GM12892 (cell line): ENCODE measurements at places on chromosomes 11 and 22.

- peak; percentile 83 for DNase-seq
These were observed 317.8 kb downstream of the NTM start for GRCh38 chr11:131688048-131688693.

GRCh38 chr11:33669598-33670249, 30.9 kb downstream of the C11orf91 start:
- no peak for DNase-seq

- peak; percentile 25 for DNase-seq
These were observed 1.2 kb downstream of the KMT2A start for GRCh38 chr11:118437208-118438125.

- no peak for DNase-seq
These were observed 47.9 kb upstream of the CCDC188 start for GRCh38 chr22:20198557-20199319.

DNA sequence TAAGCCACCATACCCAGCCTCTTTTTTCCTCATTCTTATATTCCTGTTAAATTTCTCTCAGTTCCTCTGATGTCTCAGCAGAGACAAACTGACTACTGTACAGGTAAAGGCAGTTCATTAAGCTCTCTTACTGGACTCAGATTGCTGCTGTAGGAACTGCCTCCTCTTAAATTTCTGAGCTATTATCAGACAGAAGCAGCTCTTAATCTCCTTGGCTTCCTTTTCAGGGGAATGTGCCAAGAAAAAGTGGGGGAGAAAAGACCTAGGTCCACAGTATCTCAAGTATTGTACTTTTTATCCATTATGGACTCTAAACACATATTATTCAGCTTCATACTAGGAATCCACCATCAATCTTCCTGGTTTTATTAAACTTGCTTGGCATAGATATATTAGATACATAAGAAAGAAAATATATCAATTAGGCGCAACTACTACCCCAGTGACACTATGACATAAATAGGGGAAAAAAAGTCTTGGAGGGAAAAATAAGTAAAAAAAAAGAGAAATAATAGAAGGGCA, 26.1 kb downstream of the MRTFA start:
- no peak for DNase-seq

DNA sequence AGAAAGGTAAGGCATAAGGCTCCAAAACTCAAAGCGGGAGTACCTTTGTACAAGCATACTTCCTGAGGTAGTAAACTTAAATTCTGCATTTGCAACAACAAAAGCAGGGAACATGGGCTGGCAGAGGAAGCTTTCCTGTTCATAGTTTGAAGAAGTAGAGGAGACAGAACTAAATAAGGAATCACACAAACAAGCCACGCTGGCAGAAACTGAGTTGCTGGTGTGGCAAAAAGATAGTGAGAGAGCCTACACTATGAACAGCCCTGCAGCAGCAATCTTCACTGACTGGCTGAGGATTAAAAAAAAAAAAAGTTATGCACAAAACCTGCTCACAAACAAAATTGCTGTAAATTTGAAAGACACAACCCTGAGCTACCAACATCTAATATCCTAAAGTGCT, 46.5 kb downstream of the FCHSD2 start:
- DNase-seq, result no peak

GRCh38 chr11:2093575-2094353, 45.4 kb downstream of the IGF2 start:
- no peak for DNase-seq

GRCh38 chr11:7364660-7365059, 113.0 kb downstream of the SYT9 start:
- no peak for DNase-seq

GRCh38 chr11:15830741-15831428, 525.5 kb downstream of the SOX6 start:
- DNase-seq, result no peak

- DNase-seq, result no peak
These were observed 116.1 kb downstream of the CCDC34 start for GRCh38 chr11:27246925-27247324.

DNA sequence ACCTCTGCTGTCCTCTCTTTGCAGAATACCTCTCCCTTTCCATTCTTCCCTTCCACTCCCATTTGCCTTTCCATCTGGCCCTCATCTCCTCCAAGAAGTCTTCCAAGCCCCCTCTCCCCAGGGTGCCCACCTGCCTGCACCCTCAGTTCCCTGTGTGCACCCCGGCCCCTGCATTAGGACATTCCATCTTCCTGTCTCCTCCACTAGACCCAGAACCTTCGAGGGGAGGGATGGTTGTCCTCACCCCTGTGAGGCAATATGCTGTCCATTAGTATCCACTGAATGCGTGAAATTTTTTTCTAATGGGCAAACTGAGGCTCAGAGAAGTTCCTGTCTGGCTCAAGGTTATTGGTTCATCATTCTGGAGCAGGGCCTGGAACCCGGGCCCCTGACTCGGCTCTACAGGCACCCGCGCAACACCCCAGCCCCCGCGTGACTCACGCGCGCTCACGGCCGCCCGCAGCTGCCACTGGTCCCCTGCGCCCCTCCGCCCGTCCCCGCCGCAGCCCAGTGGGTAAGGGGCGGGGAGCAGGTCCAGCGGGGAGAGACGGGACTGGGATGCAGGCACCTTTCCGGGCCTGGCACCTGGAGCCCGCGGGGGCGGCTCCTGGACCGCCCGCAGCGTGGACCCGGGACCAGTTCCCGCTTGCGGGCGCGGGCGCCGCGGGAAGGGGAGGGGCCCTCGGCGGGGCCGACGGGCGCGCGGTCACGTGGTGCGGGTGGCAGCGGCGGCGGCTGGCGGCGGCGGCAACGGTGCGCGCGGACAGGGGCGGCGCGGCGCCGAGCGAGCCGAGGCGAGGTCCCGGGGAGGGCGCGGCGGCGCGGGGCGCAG, 7.0 kb downstream of the SEPTIN3 start:
- peak; percentile 58 for DNase-seq

DNA sequence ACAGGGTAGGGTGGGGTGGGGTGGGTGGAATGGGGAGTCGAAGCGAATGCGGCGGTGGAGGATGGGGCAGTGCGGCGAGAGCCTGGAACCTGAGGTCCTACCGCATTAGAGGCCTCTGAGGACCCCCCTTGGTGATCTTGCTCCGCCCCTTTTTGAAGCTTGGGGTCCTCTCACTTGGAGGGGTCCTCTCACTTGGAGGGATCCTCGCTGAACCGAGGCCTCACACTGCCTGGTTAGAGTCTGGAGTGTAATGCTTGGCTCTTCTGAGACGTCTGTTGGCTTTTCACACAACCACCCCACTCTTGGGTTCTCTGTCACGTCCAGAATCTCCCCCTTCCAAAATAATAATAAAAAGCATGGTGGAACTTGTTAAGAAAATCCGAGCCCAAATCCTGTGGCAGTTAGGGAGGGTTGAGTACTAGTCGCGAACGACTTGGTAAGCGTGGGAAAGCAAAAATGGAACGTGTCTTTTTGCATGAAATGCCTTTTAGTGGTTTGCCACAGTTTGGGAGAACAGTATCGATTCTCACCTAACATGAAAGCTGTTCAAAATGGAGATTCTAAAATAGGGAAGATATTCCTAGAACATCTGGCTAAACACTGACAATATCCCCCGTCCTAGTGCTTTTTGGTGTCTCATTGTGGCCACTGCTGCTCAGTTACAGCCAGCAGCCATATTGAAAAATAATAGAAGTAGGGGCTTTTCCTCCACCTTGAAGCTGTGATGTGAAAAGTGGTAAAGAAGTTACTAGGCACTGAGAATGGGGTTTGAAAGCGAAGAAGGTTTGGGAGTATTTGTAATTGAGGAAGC, 822 bp downstream of the RBX1 start:
- no peak for DNase-seq

DNA sequence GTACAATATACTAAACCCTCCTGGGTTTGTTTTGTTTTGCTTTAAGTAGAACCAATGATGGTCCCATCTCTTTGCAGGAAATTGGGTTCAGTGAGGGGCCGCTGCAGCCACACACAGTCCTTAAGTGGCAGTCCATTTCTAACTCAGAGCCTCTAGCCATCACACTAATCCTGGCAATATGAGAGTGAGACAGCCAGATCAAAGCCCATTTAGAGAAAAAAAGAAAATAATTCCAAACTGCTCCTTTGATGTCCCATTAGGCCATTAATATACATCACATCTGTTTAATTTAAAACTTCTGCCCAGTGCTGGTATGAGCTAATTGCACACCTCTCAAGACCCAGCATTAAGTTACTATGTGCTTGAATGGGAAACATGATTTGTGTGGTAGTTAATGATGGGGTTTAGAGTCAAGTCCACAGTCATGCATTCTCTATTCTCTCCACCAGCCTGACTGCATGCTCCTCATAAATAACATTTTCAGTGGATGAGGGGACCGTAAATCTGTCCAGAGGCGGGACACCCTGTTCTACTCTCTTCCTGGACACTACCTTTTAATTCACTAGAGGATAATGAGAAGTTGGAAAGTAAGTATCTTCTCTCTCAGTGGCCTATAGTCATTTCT, 53.8 kb upstream of the BIRC3 start:
- DNase-seq, result no peak

GRCh38 chr22:22245935-22246525, 1.4 kb downstream of the VPREB1 start:
- DNase-seq, result no peak

GRCh38 chr11:35389112-35389511, 30.2 kb downstream of the SLC1A2 start:
- no peak for DNase-seq

GRCh38 chr11:69301455-69302401, 7.8 kb downstream of the MYEOV start:
- no peak for DNase-seq

DNA sequence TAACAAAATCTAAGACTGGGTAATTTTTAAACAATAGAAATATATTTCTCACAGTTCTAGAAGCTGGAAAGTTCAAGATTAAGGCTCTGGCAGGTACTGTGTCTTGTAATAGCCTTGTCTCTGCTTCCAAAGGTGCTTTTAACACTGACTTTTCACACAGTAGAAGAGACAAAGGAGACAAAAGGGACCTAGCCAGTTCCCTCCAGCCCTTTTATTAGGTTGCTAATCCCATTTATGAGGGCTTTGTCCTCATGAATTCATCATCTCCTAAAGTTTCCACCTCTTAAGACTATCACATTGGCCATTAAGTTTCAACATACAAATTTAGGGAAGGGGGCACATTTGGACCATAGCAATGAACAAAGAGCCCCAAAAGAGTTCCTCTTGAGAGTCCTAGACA, 40.7 kb downstream of the FAM181B start:
- DNase-seq, result no peak

DNA sequence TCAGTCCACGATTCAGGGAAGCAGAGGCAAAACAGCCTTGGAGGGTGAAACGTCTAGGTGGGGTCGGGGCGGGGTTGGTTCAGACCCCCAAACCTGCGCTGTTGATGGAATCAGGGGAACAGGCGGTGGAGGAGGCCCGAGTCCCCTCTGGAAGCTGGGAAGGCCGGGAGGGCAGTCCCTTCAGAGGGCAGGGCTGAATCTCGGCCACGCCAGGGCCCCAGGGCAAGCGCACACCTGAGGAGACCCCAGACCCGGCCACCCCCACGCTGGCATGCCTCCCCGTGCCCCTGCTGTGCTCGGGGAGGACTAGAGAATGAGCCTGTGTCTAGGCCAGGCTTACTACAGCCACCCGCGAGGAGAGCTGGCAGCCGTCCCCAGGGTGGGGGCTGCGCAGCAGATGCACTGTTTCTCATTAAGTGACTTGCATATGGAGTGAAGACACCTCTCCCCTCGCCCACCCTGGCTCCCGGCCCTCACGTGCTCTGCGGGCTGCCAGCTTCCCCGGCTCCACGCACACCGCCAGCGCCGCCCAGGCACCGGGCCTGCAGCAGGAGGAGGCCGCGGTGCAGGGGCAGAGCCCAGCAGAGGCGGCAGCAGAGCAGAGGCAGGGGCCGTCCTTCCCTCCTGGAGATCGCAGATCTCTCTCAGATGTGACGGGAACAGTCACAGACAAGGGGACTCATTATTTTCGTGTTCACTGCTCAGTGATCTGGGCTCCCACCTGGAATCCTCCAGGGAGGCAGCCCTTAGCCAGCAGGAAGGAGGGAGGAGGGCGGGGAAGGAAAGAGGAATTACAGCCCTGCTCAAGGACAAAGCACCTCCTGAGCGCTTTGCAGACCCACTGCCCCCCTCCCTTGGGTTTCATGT, 47.1 kb upstream of the OPCML start:
- DNase-seq, result no peak

- DNase-seq, result no peak
These were observed 101.8 kb upstream of the SORL1-AS1 start for GRCh38 chr11:121554552-121554951.

DNA sequence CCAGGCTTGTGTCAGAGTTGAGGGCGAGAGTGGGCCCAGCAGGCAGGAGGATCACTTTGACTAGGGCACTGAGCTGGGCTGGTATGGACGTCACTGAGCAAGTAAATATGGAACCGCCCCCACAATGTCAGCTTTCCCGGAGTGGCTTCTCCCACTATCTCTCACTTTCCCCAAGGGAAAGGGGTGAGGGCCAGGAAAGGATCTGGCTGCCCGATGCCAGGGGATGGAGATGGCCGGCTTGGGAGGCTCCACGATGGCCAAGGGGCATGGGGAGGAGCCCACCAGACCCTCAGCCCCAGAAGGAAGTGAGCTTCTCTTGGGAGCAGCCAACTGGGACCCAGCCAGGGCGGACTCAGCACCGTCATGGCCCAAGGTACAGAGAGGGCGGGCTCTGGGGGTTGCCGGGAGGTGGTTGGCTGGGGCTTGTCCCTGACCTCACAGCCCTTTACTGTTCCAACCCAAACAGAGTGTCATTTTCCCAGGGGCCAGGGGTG, 8.7 kb downstream of the PRDM11 start:
- DNase-seq, result no peak
